LHCN-M2 (cell line): ENCODE measurements at places on chromosomes 4 and X.
A peak's percentile ranks its signal among the peaks of the same experiment; 100 is the strongest.

DNA sequence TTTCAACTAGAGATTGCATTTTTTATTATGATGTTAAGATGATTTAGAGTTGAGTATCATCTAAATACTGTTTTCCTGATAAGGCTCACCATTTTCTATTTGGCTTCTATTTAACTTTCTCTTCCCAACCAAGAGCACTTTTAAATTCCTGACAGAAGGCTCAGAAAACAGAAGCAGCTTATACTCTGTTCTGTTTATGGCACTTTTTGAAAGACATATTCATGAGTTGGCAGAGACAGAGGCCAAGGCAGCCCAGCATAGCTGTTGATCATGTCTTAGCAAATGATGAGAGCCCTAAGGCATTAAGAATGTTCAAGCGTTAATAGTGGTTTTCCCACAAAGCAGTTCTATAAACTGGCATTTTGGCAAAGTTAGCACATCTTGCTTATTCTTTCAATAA lies 330.3 kb downstream of the TRAM1L1 start:
- no peak for DNase-seq

- DNase-seq: no peak
Observed at GRCh38 chr4:6466756-6467381, 5.5 kb downstream of the PPP2R2C start.

DNA sequence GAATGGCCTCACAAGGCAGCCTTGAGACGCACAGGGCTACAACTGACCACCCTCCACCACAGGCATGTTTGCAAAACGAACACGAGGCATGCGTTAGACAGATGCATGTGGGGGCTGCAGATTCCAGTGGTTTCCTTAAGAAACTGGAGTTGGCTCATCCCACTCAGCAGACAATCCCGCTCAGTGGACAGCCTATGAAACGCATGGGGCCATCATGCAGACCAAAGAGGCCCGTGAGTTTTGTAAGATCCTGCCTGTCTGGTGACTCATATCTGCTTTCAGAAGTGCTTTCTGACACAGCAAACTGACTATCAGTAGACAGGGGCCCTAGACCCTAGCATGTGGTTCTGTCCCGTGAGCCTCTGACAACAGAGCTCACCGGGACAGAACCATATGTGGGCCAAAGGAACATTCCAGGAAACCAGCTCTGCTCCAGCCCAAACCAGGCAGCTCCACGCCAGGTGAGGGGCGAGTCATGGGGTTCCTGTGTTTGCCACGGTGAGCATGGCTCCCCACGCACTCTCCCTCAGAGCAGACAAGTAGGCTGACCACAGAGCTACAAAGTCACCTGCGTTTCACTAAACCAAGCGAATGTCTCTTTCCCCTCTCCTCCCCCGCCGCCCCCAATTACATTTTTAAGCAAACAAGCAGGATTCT lies 74.4 kb downstream of the MTMR1 start:
- peak; percentile 84 for DNase-seq

DNA sequence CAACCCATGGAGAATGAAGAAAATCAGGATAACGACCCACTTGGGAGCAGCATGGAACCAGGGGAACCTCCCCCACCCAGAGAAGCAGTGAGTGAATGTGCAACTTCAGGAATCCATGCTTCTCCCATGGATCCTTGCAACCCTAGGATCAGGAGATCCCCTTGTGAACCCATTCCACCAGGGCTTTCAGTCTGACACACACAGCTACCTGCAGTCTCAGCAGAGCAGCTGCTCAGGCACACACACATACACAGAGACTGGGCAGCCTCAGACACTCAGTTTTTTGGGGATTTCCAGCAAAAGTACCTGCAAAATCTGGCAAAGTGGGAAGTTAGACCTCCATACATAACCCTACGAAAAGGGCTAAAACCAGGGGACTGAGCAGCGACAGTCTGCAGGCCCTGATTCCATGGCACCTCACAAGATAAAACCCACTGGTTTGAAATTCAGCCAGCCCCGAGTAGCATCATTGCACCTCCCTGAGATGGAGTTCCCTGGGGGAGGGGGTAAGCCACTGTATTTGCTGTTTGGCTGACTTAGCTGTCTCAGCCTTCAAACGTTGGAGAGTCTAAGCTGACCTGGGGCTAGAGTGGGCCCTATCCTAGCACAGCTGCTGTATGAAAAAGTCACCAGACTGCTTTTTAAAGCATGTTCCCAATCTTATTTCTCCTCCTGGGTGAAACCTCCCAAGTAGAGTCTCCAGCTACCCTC lies 737.5 kb upstream of the NDST4 start:
- no peak for DNase-seq

DNA sequence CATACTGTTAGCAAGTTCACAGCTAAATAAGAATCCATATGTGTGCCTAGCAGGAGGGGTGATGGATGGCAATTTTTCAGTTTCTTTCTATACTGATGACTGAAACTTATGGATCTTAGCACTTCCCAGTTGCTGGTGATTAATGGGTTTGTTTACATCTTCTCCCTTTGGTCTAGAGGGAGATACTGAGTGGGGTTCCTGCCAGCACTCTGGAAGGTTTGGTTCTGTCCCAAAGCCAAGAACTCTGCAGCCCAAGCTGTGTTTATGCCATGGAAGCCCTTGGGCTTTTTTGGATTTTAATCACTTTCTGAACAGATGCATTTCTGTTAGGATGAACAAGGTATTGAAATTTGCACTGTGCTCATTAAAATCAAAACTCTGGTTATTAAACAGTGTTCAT lies 43.5 kb downstream of the DDIT4L start:
- DNase-seq: no peak

GRCh38 chr4:23887173-23887572 lies 2.7 kb downstream of the PPARGC1A start:
- DNase-seq: no peak

- DNase-seq: peak; percentile 29
Observed at GRCh38 chrX:11244636-11245035, 48.6 kb upstream of the AMELX start.

GRCh38 chrX:53321230-53321942 lies 40.0 kb upstream of the IQSEC2 start:
- no peak for DNase-seq

GRCh38 chrX:30957753-30958152 lies 68.7 kb upstream of the TAB3 start:
- DNase-seq: peak; percentile 39

DNA sequence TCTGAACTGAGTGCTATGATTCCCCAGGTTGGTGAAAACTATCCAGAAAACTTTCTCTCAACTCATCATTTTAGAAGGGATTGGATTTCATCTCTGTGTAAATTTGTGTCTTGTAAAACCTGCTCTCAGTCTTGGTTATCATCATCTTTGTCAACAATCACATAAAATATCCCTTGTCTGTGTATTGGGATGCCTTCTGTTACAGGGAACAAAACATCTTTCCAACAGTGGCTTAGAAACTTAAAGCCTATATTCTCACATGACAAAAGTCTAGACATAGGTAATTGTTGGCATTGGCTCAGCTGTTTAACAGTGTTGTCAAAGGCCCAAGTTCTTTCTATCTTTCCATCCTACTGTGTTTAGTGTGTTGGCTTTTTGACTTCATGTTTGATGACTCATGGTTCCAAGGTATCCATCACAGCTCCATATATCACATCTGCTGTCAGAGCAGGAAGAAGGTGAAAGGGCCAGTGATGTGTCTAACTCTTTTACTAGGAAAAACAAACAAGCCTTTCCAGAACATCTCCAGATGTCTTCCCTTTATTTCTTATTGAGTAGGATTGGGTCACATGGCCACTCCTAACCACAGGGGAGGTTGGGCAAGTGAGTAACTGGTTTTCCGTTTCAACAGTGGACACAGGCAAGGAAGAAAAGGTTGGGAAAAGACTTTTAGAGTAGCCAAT lies 65.0 kb downstream of the PHEX start:
- DNase-seq: peak; percentile 72

DNA sequence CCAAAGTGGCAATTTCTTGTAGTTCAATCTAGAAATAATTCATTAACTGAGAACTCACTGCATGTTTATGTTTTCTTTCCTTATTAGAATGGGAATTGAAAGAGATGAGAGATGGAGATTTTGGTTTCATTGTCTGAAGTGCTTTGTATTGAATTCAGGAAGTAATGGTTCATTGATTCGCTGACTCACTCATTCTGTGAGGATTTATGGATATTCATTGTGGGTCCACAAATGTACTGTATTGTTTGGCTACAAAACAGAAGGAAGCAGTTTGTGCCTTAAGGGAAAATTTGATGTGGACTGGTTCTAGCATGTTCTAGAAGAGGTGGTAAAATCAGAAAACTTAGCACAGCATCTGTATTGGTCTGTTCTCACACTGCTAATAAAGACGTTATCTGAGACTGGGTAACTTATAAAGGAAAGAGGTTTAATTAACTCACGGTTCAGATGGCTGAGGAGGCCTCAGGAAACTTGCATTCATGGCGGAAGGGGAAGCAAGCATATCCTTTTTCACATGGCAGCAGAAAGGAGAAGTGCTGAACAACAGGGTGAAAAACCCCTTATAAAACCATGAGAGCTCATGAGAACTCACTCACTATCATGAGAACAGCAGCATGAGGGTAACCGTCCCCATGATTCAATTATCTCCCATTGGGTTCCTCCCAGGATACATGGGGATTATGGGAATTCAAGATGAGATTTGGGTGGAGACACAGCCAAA lies 132.3 kb upstream of the VCX3A start:
- DNase-seq: no peak
